ENCODE measurements at places on chromosomes 5 and 9. TPM values are rescaled to one million over a fixed set of nuclear protein-coding genes. Genes with fewer than 3 reads are reported as not detected.

DNA sequence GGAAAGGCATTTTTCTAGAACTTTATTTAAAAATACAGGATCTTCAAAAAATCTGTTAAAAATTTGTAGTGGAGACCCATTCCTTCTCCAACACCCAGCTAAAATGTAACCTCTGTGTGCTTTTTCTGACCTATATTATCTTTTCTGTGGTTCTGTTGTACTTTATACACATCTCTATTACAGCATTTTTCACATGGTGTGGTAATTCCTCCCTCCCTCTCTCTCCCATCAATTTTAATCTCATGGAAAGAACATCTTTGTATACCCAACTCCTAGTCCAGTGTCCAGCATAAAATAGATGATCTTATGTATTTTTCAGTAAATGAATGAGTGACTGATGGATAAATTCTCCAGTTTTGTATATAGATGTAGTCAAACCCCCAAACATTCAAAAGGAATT is 183.4 kb upstream of the KLF9 start:
- peaks cover 23% of the 10 kb centered on the region for H3K4me1 ChIP-seq
- H3K27ac ChIP-seq = no peak overlapping the region
- DNase-seq = no peak
- H3K36me3 ChIP-seq = no peaks in the 10 kb centered on the region
- H3K27me3 ChIP-seq = no peaks in the 10 kb centered on the region
- no peak overlapping the region for H3K4me3 ChIP-seq

DNA sequence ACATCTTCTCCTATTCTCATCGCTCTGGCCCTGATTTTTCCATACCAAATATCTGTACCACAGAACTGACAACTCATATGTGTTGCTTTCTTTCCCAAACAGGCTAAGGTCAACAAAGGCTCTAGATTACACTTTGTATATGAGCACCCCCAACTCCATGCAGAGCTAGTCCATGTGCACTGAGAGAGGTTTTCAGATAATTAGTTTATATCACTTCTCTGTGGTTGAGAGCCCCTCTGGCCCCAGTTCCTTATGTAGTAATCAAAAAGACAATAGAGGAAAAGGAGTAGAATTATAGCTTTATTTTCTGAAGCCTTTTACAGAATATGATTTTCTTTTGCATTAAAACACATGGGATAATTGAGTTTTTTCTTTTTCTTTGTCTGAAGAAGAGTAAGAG is 120.0 kb downstream of the TRIO start:
- H3K4me1 ChIP-seq = peaks cover 45% of the 10 kb centered on the region
- no peak overlapping the region for H3K4me3 ChIP-seq
- peak overlapping the region; percentile 82 for H3K27ac ChIP-seq
- H3K36me3 ChIP-seq = no peaks in the 10 kb centered on the region

- no peak for DNase-seq
- H3K27ac ChIP-seq = no peak overlapping the region
- peaks cover 4% of the 10 kb centered on the region for H3K4me1 ChIP-seq
- H3K27me3 ChIP-seq = no peaks in the 10 kb centered on the region
- H3K36me3 ChIP-seq = no peaks in the 10 kb centered on the region
- no peak overlapping the region for H3K4me3 ChIP-seq
Observed at GRCh38 chr5:56018832-56019231, 24.1 kb upstream of the IL6ST start.

GRCh38 chr9:84822589-84823233 is 153.2 kb downstream of the NTRK2 start:
- H3K27me3 ChIP-seq = no peaks in the 10 kb centered on the region
- no peaks in the 10 kb centered on the region for H3K36me3 ChIP-seq
- no peaks in the 10 kb centered on the region for H3K4me1 ChIP-seq

DNA sequence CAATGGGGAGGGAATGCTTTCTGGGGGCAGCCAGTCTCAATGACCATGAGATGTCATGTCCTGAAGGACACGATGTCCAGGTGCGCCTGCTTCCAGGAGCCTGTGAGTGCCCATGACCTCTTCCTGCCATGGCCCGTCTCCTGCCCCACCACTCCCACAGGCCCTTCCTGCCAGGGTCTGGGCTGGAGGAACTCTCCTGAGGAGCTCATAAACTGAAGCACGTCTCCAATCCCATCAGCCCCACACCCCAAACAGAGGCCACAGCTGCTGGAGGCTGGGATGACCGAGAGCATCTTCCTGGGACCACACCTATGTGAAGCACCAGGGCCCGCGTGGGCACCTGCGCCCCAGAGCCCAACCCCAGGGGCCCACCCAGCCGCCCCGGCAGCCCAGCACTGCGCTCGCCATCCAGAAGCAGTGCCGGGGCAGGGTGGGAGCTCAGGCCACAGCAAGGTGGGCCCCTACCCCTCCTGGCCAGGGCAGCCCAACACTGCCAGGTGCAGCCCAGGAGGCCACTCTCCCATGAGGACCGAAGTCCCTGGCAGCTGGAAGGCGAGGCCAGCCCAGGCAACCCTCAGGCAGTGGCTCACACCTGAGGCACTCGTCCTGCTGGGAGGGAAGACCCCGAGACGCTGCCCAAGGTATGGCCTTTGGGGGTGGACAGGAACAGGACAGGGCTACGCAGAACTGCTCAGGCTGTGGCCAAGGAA is 53.9 kb upstream of the UBAC1 start:
- no peak overlapping the region for H3K4me3 ChIP-seq
- H3K4me1 ChIP-seq = peaks cover 6% of the 10 kb centered on the region
- H3K36me3 ChIP-seq = peaks cover 8% of the 10 kb centered on the region
- H3K27me3 ChIP-seq = no peaks in the 10 kb centered on the region
- no peak overlapping the region for H3K27ac ChIP-seq

- DNase-seq = peak; percentile 28
- H3K4me3 ChIP-seq = no peak overlapping the region
- H3K27me3 ChIP-seq = peaks cover 11% of the 10 kb centered on the region
- no peaks in the 10 kb centered on the region for H3K4me1 ChIP-seq
- H3K27ac ChIP-seq = no peak overlapping the region
Observed at GRCh38 chr5:141742866-141743851, 61.1 kb upstream of the ARAP3 start.

GRCh38 chr9:19231126-19231903 is 822 bp downstream of the DENND4C start:
- H3K4me1 ChIP-seq = peaks cover 3% of the 10 kb centered on the region
- DNase-seq = peak; percentile 33
- peak overlapping the region; percentile 86 for H3K27ac ChIP-seq
- H3K4me3 ChIP-seq = peak overlapping the region; percentile 97

- no peaks in the 10 kb centered on the region for H3K36me3 ChIP-seq
- no peak overlapping the region for H3K27ac ChIP-seq
- H3K27me3 ChIP-seq = no peaks in the 10 kb centered on the region
- no peaks in the 10 kb centered on the region for H3K4me1 ChIP-seq
Observed at GRCh38 chr5:13359344-13359743, 585.1 kb downstream of the DNAH5 start.

GRCh38 chr5:145787507-145787906 is 47.6 kb downstream of the PRELID2 start:
- no peaks in the 10 kb centered on the region for H3K4me1 ChIP-seq
- H3K27ac ChIP-seq = no peak overlapping the region
- H3K36me3 ChIP-seq = no peaks in the 10 kb centered on the region
- no peaks in the 10 kb centered on the region for H3K27me3 ChIP-seq

DNA sequence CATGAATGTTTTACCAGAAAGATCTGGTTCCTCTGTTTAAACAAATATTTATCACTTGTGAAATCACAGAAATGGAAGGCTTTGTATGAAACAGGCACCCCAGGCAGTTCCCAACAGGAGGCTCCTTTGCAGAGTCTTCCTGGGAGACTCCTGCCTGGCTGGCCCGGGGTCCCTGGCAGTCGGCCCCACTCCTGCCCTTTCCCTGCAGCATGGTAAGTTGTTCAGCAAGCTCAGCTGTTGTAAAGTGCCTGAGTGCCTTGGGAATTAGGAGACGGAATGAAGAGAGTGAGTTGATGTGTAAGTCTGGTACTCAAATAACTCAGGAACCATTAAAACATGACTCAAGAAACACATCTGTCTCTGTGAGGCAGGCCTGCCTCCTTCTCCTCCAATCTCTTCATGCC is 17.5 kb upstream of the LHFPL2 start:
- H3K4me1 ChIP-seq = no peaks in the 10 kb centered on the region
- DNase-seq = peak; percentile 58
- H3K4me3 ChIP-seq = no peak overlapping the region
- H3K27me3 ChIP-seq = no peaks in the 10 kb centered on the region
- no peaks in the 10 kb centered on the region for H3K36me3 ChIP-seq

- no peaks in the 10 kb centered on the region for H3K4me1 ChIP-seq
- DNase-seq = no peak
- H3K4me3 ChIP-seq = no peak overlapping the region
- no peak overlapping the region for H3K27ac ChIP-seq
Observed at GRCh38 chr9:23934291-23934906, 108.4 kb upstream of the ELAVL2 start.

GRCh38 chr5:73274121-73274520 is 101.1 kb downstream of the TMEM174 start:
- no peak for DNase-seq
- H3K27ac ChIP-seq = no peak overlapping the region
- H3K4me3 ChIP-seq = no peak overlapping the region
- no peaks in the 10 kb centered on the region for H3K4me1 ChIP-seq
- H3K36me3 ChIP-seq = no peaks in the 10 kb centered on the region

DNA sequence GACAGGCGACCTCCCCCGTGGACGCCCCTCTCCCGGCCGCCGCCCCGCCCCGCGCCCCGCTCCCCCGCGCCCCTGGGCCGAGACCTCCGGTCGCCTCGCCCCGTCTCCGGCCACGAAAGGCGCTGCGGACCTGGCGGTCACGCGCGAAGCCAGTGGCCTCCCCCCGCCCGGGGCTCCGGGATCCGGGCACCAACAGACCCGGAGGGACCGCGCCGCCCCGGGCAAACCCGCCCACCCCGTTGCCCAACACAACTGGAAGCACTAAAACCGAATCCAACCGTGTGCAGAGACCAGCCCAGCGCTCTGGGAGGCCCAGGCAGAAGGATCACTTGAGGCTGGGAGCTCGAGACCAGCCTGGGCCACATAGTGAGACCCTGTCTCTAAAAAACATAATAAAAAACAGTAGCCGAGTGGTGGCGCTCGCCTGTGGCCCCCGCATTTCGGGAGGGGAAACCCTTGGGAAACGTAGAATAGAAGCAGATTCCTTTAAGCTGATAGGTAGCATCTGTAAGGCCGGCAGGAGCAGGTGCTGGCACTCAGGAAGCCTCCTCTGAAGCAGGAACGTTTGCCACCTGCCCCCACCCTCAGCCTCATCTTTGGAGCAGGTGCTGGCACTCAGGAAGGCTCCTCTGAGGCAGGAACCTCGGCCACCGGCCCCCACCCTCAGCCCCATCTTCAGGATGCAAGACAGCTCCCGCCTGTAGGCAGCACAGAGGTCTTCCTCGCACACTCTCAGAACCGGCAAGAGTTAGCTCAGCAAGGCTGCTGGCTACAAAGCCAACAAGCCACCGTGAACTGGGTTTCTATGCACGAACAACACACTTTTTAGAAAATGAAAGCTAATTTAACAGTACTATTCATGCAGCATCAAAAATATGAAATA is 4.6 kb upstream of the SLC9A3 start:
- H3K4me1 ChIP-seq = no peaks in the 10 kb centered on the region
- no peak for DNase-seq
- H3K27ac ChIP-seq = no peak overlapping the region

- no peaks in the 10 kb centered on the region for H3K36me3 ChIP-seq
- H3K27me3 ChIP-seq = no peaks in the 10 kb centered on the region
- DNase-seq = no peak
Observed at GRCh38 chr5:43309637-43310036, 3.6 kb downstream of the HMGCS1 start.

Gene OLFM1
- 2.0 TPM for total RNA-seq

Gene CERCAM
- 64.2 TPM for total RNA-seq

Gene LCN9
- not detected for total RNA-seq

Gene C5orf52
- not detected for total RNA-seq

Gene PURA
- 19.0 TPM for total RNA-seq

Gene EDIL3
- 9.2 TPM for total RNA-seq
